ENCODE measurements at places on chromosomes 1 and 21. TPM values are rescaled to one million over a fixed set of nuclear protein-coding genes. Genes with fewer than 3 reads are reported as not detected.

DNA sequence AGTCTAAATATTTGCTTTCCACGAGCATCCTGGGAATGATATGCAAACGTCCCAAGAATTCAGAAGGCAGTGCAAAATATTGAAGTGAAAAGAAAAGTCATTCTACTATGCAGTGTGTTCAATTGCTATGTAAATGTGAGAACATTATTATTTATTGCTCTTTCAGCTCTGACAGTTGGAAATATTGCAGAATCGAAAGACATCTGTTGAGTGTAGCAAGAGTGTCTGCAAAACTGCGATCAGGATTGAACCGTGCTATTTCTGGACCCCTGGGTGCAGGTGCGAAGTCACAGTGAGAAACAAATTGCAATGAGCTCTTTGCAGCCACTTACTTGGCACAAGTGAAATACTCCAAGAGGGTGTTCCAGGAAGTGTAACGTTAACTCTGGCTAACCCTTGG is 566.4 kb downstream of the AJAP1 start:
- no peak for DNase-seq

DNA sequence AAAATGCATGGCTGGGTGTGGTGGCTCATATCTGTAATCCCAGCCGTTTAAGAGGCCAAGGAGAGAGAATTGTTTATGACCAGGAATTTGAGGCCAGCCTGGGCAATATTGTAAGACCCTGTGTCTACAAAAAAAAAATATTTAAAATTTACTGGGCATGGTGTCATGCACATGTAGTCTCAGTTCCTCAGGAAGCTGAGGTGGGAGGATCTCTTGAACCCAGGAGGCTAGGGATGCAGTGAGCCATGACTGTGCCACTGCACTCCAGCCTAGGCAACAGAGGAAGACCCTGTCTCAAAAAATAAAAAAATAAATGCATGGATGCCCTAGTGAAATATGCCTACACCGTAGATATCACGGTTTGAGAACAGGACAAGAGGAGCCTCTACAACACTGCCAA is 1331.2 kb upstream of the B3GALT2 start:
- DNase-seq = no peak

GRCh38 chr1:147720557-147720956 is 39.8 kb downstream of the GJA5 start:
- DNase-seq = no peak

- DNase-seq = no peak
Observed at GRCh38 chr1:14332158-14332557, 266.3 kb upstream of the KAZN start.

- no peak for DNase-seq
Observed at GRCh38 chr1:2121101-2121691, 71.0 kb downstream of the PRKCZ start.

- no peak for DNase-seq
Observed at GRCh38 chr1:183346276-183346732, 71.9 kb downstream of the NMNAT2 start.

- peak; percentile 48 for DNase-seq
Observed at GRCh38 chr1:93827633-93828366, 51.2 kb downstream of the DNTTIP2 start.

The ADARB1 gene
- 14.1 TPM for total RNA-seq
